ENCODE measurements at places on chromosomes 4 and X.

DNA sequence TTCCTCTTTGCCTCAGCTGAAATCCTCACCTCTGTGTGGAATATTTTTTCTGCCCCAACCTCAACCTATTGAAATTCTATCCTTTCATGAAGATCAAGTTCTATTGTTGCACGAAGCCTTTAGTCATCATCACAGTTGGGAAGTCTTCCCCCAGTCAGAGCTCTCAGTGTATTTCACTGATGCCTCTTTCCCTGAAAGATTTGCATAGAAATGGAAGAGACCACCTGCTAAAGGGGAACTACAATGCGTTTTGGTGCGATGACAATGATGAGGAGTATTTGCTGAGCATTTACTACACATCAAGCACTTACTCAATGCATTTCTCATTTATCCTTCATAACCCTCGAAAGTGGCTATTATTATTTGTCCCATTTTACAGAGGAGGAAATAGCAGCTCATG is 151.2 kb upstream of the KLF3 start:
- DNase-seq = no peak

DNA sequence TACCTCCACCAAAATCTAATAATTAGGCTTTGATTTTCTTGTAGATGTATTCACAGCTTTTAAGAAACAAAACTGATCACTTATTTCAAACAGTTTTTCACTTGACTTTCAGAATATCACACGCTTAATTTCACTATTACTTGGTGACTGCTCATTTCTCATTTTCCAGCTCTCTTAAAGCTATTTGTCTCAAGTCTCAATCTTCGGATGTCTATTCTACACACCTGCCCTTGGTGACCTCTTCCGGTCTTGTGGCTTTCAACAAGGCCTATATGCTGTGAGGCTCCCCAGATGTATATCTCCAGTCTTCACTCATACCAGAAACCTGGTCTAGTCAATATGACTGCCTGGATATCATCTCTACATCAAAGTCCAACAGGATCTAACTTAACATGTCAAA is 34.9 kb upstream of the ANXA10 start:
- DNase-seq = no peak

DNA sequence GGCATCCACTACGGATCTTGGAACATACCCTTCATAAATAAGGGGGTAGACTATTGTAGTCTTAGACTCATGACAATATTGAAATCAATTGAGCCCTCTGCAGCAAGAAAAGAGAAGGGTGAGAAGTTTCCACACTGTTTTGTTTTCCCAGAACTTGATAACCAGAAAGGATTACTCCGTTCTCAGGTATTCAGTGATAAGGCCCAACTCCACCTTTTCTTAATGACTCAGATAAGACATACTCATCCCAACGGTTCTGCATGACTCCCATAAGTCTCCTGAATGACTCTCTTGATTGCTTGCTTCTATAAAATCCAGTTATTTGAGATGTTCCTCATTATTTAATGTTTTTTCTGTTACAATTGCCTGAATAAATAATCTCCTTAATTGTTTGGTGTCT is 111.7 kb downstream of the PABPC4L start:
- no peak for DNase-seq

GRCh38 chrX:21747558-21747957 is 10.4 kb downstream of the SMPX start:
- no peak for DNase-seq

Measured in activated naive CD4-positive, alpha-beta T cell treated with anti-CD3 and anti-CD28 coated beads for 36 hours (primary cell).